ENCODE measurements at places on chromosomes 6 and 20. TPM values are rescaled to one million over a fixed set of nuclear protein-coding genes. Genes with fewer than 3 reads are reported as not detected.

The SMPDL3A gene
- total RNA-seq: 5.2 TPM

The KAT14 gene
- total RNA-seq: 12.9 TPM

The RNF217 gene
- 9.4 TPM for total RNA-seq

The OR2H1 gene
- 0.18 TPM for total RNA-seq

GRCh38 chr20:41045671-41046070 is 17.0 kb downstream of the TOP1 start:
- no peak for ATAC-seq

DNA sequence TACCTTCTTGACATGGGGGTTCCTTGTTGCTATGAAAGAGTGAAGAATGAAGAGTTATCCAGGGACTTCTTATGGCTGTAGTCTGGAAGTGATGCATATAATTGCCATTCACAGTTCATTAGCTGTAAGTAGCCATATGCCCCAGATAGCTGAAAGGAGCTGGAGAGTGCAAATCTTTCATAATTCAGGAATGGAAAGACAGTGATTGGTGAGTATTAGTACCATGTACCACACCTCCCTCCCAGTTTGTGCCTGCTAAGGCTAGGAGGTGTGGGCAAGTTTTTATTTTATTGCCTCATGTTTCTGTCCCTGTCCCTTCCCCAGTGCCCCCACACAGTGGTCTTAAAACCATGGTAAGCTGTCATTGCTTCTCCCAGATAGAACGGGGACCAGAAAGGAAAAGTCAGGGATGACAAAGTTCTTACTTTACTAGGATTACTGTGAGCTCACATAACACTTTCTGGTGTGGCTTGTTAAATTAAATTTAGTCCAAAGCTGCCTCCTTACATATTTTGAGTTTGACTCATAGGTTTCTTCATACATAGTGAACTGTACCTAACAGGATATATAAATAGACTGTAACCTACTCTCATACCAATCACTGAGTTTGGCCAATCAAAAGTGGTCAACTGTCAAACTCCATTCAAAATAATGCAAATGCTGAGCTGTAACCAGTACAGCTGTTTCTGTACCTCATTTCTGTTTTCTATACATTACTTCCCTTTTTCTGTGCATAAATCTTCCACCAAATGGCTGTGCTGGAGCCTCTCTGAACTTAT is 119.4 kb downstream of the RFPL4B start:
- ATAC-seq: no peak

DNA sequence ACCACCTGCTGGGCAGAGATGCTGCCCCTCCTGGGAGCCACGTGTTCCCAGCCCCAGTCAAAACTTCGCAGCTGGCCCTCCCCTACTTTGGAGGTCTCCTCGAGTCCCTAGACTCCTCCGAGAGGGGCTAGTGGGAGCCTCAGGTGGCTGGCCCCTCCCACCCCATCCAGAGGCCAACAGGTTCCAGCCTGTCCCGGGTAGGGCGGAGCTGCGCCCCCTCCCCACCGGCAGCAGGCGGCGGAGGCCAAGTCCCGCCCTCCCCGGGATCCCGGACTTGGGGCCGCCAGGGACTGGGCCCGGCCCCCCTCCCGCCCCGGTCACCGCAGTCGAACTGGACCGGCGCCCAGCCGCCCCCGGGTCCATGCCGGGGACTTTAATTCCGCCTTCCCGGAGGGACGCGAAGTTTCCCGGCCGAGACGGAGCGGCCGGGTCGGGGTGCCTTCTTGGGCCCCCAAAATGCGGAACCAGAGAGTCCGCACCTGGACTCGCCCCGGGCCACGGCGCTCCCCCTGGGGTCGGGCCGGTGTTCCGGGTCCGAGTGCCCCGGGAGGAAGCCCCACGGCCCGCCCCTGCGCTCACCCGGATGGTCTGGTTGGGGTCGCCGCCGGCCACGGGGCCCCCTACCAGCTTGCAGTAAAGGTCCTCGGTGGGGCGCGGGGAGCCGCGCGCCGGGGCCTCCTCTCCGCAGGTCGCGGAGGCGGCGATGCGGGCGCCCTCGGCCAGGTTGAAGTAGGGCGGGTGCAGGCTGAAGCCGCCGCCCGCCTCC is 559 bp downstream of the LAMA5 start:
- ATAC-seq: peak; percentile 39

GRCh38 chr20:42565235-42565995 is 624.3 kb downstream of the PTPRT start:
- peak; percentile 78 for ATAC-seq

- peak; percentile 66 for ATAC-seq
Observed at GRCh38 chr6:31493875-31494694, 3.9 kb upstream of the MICB start.

- no peak for ATAC-seq
Observed at GRCh38 chr6:97175806-97176205, 107.2 kb downstream of the MMS22L start.

GRCh38 chr6:165684333-165684732 is 21.3 kb upstream of the PDE10A start:
- no peak for ATAC-seq

DNA sequence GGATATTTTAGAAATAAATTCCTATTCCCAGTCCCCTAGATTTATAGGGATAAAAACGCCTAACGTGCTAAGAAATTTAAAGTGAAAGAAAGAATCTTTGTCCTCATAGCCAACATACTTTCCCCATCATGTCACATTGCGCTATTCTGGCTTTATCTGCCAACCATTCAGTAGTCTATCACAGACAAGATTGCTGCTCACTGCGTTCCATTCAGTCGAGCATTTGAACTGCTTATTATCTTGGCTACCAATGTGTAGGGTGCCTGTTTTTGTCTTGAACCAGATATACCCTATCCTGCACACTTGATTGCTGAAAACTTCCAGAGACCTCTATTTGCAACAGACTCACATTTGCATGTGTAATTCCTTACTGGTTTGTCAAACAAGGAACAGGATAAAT is 751.5 kb downstream of the EPHA7 start:
- no peak for ATAC-seq

DNA sequence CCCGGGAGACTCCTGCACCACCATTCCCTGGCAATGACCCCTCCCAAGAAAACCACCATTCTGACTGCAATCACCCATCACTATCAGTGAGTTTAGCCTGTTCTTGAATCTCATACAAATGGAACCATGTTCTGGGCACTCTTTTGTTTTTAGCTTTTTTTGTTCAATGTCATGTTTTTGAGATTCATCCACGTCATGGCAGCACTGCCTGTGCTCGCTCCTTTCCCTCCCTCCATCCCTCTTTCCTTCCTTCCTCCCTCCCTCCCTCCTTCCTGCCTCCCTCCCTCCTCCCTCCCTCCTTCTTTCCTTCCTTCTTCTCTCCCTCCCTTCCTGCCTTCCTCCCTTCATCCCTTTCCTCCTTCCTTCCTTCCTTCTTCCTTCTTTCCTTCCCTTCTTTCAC is 44.4 kb upstream of the PMEPA1 start:
- ATAC-seq: no peak

GRCh38 chr6:87905101-87905641 is 142.5 kb upstream of the SPACA1 start:
- ATAC-seq: peak; percentile 10

DNA sequence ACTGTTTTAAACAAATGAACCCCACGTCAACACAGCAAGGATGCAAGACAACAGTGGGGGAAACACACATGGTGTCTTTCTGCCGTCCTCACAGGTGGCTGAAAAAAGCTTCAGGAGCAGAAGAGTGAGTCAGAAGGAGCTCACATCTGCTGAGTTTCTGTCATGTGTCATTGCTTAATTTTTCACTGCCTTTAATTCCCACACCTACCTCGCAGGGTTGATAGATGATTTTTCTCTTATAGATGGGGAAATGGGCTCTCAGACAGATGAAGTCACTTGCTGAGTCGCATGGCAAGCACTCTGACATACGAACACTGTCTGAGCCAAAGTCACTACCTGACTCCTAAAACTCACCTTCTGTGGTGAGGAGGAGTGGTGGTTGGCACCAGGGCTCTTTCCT is 28.3 kb upstream of the CARMIL1 start:
- ATAC-seq: peak; percentile 89

GRCh38 chr6:136921936-136922684 is at the start of gene SLC35D3:
TSS of gene SLC35D3 (plus strand) at chr6:136922301. CDS start at chr6:136922429, 128 bp downstream.
- peak; percentile 68 for ATAC-seq

Data from motor neuron (in vitro differentiated cells).